ENCODE measurements at places on chromosomes 11 and 22. TPM values are rescaled to one million over a fixed set of nuclear protein-coding genes. Genes with fewer than 3 reads are reported as not detected.
A peak's percentile ranks its signal among the peaks of the same experiment; 100 is the strongest.

FOLH1 gene
- total RNA-seq = 42.6 TPM

- no peak for DNase-seq
Measured at GRCh38 chr11:120017582-120018150, 120.2 kb downstream of the TRIM29 start.

IL17REL gene
- total RNA-seq = 0.06 TPM

SMIM38 gene
- 0.40 TPM for total RNA-seq

GRCh38 chr11:76266286-76267100, 60.2 kb upstream of the WNT11 start:
- no peak for DNase-seq

DNA sequence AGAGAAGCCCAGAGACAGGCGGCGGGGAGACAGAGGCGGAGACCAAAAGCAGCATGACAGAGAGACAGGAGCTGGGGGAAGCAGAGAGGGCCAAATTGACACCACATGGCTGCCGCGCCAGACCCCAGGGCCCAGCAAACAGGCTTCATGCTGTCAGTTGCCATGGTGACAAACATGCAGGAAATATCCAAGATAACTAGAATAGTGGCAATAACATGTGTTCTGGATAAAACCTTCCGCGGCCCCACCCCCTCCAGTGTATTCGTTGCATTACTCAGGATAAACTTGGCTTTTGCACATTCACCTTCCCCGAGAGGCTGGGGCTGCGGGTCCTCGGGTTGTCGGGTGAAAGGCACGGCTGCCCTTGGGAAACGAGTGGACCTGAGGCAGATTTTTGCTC, 49.9 kb upstream of the CDON start:
- DNase-seq = no peak

EMID1 gene
- total RNA-seq = 7.0 TPM

- DNase-seq = no peak
Measured at GRCh38 chr11:85540635-85541205, 86.4 kb downstream of the DLG2 start.

DNA sequence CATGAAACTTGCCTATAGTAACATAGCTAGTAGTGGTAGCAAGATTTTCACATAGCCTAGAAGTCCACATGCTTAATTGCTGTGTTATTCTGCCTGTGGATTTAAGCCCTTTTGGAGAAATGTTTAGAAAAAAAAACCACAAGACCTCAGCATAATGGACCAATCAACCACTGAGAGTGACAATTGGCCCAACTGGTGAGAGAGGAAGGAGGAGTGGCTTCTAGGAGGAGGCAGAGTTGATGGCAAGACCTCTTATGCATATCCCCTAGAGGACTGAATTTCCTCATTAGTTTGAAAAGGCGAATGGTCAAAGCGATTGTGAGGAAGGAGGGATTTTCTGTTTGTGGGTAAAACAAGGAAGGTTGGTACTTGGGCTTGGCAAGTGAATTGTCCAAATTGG, 30.6 kb downstream of the NNMT start:
- no peak for DNase-seq

- DNase-seq = no peak
Measured at GRCh38 chr11:9112075-9112474, 20.7 kb upstream of the SCUBE2 start.

DNA sequence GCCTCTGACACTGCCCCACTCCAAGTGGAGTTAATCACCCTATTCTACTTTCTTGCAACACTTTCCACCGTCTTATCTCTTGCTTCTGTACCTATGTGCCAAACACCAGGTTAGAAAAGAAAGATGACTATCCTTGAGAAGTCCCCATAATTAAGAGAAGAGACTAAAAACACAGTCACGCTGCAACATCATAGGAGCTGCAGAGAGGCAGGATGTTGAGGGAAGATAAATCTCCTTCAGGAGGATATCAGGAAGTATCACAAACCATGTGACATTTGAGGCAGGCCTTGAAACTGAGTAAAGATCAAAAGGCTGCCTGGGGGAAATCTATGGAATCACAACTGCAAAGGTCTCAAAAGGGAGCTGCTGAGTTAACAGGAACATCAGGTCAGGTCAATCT, 24.8 kb downstream of the GAB2 start:
- DNase-seq = no peak

DNA sequence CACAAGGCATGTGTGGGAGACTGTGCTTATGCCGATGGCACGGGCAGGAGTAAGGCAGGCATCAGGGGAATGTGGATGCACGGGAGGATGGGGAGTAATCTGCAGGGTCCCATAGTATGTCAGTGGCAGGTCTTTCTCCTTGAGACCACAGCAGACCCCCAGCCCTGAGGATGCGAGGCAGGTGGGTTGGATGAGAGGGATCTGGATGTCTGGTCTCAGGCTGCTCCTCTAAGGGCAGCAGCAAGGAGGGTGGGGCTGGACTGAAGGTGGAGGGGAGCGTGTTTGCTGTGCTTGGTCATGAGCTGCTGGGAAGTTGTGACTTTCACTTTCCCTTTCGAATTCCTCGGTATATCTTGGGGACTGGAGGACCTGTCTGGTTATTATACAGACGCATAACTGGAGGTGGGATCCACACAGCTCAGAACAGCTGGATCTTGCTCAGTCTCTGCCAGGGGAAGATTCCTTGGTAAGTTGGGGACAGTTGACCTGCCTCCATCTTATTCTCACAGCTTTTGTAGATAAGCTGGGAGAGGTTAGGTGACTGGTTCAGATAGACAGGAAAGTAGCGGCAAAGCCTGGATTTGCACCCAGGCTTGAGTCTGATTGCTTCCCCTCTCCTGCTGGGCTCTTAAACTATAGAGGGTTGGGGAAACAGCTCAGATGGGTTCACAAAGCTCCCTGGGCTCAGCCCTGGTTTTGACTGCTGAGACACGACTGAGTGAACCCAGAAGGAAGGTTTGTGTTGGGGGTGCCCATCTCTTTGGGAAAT, at the start of gene APOL1:
Gene APOL1, plus strand, starts transcription at position 380 of the 769 bp plus-strand sequence. CDS start 1,823 bp downstream, outside the sequence.
- peak; percentile 68 for DNase-seq

OR8D1 gene
- total RNA-seq = not detected

GRCh38 chr22:44658311-44658953, 43.6 kb upstream of the PRR5 start:
- peak; percentile 48 for DNase-seq

PLAAT4 gene
- total RNA-seq = 87.0 TPM

BLID gene
- 0.75 TPM for total RNA-seq

GRCh38 chr22:30861131-30861530, 107.4 kb downstream of the MORC2 start:
- no peak for DNase-seq

GRCh38 chr22:35322893-35323292, 23.2 kb downstream of the TOM1 start:
- DNase-seq = no peak

DNA sequence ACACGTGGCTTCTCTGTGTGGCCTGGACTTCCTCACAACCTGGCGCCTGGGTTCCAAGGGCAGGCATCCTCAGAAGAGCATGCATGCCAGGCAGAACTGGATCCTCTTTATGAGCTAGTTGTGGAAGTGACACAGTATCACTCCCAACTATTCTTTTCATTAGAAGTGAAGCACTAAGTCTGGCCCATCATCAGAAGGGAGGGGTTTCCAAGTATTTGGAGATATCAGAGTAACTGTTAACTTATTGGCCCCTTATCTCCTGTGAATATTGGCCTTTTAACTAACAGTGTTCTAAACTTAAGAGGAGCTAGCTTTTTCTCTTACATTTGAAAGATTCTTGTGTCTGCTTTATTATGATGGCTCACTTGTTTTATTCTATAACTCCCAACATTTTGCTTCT, 35.5 kb downstream of the FDX1 start:
- no peak for DNase-seq

SPTBN2 gene
- 18.2 TPM for total RNA-seq

DNA sequence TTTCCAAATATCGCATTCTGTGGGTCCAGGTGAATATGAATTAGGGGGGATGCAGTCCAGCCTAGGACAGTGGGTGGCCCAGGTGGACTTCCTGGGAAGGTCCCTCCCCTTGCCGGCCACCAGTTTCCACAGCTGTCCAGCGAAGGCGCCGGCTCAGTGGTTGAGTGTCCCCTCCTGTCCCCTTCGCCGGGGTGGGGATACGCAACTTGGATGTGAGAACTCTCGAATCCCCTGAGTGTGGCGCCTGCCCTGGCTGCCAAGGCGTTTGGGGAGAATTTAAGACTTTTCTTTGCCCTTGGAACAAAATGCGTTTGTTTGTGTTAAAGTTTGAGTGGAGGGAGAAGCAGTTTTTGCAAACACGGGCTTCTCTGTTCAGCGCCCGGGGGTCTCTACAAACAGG, 123.7 kb downstream of the KCNQ1OT1 start:
- DNase-seq = no peak

DNA sequence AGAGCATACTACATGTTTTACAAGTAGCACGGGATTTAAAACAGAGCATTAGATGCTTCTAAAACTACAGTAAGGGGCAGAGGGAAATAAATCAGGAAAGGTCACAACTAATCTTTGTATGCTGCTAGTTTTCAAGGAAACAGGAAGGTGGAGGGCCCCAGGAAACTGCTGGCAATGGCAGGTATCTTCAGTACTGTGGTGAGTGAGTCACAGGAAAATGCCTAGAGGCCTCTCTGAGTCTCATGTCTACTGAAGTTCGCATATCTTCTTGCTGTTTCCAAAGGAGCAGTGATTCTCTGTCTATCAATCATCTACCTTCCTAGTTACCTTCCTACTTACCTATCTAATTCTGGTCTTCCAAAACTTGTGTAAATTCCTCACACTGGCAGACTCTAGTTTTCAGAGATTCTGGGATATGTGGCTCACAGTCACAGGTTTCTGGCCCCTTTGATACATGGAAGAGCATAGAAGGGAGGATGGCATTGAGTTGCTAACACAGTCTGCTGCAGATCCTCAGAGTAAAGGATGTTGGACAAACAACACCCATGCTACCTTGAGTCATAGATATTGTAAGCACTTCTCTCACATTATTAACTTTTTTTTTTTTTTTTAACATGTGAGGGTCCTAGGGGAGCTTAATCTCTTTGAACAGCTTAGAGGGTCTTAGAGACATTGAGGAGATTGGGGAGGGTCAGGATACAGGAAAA, 58.8 kb upstream of the SYN3 start:
- no peak for DNase-seq

SCN2B gene
- 0.69 TPM for total RNA-seq

DNA sequence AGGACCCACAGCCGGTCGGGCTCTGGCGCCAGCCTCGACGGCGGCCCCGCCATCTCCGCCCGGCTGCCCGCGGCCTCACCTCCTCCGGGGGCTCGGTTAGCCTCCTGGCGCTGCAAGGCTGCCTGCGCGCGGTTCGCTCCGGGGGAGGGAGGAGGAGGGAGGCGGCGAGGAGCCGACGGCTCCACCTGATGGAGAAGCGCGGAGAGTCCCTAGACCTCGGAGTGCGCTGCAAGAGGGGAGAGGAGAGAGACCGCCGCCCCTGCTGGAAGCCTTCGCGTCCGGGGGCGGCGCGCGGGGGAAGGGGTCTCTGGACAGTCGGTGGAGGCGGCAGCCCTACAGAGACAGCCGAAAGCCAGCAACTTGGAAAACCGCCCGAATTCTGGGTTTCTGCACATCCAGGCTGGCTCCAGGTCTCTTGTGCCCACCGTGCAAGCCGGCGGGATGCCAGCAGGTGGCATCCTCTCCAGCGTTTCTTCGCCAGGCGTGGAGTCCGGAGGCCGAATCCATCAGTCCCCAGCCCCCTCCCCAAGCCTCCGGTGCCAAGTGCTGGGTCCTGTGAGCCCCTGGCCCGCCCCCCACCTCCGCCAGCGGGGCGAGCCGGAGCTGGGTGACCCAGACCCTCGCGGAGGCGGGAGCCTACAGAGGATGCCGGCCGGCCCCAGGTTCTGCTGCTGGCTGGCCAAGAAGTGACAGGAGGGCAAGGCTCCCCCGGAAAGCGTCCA, 2.9 kb upstream of the KIRREL3 start:
- DNase-seq = peak; percentile 17

MMP13 gene
- total RNA-seq = not detected

DNA sequence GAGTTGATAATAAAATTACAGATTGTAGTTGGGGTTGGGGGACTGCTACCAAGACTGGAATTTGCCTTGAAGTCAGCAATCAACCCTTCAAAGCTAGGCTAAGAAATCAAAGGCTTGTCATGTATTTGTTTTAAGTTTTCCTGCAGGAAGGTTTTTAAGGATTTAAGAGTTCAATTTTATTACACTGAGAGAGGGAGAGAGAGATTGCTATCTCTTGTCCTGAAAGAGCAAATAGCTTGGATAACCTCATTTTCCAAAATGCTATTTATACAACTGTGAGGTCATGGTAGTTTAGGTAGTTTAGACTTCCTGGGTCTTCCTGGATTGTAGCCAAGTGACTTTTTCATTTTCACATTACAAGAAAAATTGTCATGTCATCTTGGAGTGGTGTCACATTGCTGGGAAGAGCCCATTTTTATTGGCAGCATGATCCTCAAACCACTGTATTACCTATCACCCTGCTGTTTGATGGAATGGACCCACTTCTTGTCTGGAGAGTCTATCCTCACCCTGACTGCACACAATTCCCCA, 10.1 kb upstream of the PRSS23 start:
- DNase-seq = no peak

JAML gene
- 12.9 TPM for total RNA-seq

DNA sequence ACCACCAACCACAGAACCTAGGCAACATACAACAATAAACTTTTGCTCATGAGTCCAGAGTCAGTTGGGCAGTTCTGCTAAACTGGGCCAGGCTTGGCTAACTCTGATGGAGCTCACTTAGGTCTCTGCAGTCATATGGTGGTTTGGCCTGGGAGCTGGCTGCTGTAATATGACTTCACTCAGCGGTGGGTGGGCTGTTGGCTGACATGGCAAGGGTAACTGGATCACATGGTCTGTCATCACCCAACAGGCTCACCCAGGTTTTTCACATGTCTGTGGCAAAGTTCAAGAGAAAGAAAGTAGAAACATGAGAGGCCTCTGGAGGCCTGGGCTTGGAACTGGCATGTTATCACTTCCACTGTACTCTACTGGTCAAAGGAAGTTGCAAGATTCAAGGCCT, 43.2 kb upstream of the CLMP start:
- DNase-seq = peak; percentile 12

- no peak for DNase-seq
Measured at GRCh38 chr11:47051217-47051616, 114.7 kb downstream of the CSTPP1 start.

DNA sequence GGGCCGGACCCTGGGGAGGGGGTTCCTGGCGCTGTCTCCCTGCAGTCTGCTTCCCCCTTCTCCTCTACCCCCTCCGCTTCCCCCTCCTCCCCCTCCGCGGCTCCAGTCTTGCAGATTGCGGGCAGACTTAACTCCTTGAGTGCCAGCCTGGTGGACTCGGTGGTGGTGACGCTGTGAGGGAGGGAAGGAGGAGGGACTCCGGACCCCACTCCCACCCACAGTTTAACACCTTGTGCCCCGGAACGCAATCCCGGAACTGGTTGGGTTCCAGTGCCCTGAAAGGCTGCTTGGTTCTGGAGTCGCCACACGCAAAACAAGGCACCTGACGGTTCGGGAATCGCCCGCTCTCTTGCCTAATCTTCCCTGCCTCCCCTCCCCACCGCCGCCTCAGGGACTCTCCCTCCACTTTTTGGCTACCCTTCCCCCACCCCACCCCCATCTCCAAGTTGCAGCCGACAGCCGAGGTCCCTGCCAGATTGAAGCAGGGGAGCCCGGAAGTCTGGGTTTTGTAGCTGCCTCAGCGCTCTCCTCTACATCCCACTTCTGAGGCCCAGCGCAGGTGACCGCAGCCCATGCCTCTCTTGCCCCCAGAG, 3.9 kb upstream of the BCL9L start:
- DNase-seq = peak; percentile 88

GLYAT gene
- total RNA-seq = 0.49 TPM
